T-helper 2 cell treated with Interferon-gamma antibody and Interleukin-4, amounts not matched to agents 5 μg/mL and 100 μg/mL, for 36 hours (primary cell): ENCODE measurements at places on chromosomes 13 and 19.

DNA sequence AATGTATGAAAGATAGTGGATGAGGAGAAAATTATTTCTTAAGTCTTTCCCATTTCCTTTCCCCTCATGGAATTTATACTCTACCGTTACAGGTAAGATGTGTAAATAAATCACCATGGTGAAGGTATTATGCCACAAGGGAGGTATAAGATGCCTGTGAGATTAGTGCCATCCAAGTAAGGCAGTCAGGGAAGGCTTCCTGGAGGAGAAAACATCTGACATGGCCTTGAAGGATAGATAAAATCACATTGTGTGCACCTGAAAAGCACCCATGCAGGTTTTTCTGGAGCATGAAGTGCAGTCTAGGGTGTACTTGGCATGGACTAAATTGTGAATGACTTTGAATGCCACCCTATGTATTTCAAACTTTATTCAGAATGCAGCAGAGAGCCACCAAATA is 15.3 kb downstream of the MBNL2 start:
- no peak for DNase-seq

GRCh38 chr13:92300651-92301050 is 902.2 kb downstream of the GPC5 start:
- no peak for DNase-seq

DNA sequence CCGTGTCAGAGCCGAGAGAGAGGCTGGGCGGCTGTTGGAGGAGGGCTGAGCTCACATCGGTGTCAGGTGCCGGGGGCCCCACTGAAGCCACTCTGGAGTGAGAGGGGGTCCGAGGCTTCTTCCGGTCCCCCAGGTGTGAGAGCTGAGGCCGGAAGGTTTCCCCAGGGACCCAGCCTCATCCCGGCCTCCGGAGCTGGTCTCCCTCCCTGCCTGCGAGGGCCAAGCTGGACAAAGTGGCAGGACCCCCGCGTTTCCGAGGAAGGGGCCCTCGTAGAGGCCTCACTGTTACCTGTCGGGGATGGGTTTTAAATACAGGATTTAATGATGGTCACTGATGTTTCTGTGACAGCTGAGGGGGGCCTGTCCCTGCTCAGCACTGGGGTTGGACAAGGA is 6.6 kb downstream of the HCN2 start:
- no peak for DNase-seq

GRCh38 chr13:79491715-79492114 is 10.8 kb downstream of the NDFIP2 start:
- DNase-seq: no peak

DNA sequence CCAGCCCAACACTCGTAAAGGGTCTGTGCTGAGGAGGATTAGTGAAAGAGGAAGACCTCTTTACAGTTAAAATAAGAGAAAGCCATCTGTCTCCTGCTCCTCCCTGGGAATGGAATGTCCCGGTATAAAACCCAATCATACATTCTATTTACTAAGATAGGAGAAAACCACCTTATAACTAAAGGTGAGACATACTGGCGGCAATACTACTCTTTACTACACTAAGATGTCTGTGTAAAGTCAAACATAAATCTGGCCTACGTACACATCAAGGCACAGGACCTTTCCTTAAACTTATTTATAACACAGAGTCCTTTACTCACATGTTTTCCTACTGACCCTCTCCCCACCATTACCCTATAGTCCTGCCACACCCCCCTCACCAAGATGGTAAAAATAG is 3.3 kb downstream of the ZNF350 start:
- DNase-seq: no peak

GRCh38 chr19:49676784-49677230 is 264 bp upstream of the PRMT1 start:
- peak; percentile 98 for DNase-seq
